Posterior vena cava (tissue), 2 donors: ENCODE measurements at places on chromosomes 7 and 10.

DNA sequence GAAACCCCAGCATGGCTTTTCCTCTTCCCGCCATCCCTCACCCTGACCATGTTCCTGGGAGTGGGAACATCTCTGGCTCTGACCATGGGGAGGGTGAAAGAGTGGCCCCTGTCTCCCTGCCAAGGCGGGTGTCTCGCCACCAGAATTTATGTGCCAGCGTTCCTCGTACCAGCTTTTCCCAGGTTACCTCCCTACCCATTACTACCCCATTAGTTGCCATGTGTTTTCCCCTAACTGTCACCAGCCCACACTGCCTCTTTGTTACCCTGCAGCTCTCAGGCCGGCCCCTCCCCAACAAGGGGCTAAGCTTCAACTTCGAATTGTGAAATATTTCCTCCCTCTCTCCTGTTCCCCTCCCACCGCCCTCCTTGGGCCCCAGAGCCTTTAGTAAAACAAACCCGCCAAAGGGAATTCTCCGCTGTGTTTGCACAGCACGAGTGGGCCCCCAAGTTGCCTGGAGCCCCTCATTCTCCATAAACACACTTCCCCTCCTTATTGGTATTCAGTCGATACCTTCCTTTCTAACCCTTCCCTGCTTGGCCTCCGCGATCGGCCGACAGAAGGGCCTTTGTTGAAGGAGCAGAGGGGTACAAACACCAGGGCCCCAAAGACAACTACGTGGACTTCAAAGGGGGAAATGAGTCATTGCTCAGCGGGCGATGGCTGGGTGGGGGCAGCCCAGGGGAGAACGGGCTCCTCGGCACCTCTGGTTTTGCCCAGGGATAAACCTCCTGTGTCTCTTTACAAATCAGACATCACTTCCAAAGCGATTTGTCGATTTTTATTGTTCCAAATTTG lies 45.5 kb downstream of the SLIT1 start:
- DNase-seq, result peak; percentile 56

GRCh38 chr10:11209830-11210181 lies 192.1 kb downstream of the CELF2 start:
- DNase-seq, result no peak

DNA sequence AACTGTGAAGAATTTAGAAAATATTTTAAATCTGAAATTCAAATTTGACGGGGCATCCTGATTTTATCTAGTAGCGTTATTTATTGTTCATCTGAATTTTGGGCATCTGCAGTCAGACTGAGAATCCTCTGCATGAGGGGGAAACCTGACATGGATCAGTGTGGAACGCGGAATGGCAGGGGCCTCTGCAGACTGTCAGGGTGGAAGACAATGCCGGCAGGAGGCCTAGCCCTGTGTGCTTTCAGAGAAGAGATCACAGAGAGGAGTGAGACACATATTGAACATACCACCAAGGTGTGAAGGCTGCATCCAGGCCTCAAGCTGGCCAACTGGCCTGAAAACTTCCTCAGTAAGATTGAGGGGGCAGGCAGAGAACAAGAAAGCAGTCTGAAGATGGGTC lies 921.1 kb upstream of the GHITM start:
- DNase-seq, result no peak

- DNase-seq, result no peak
Observed at GRCh38 chr7:102389810-102390209, 6.4 kb upstream of the PRKRIP1 start.

GRCh38 chr7:154217688-154218340 lies 165.6 kb downstream of the DPP6 start:
- DNase-seq, result no peak

DNA sequence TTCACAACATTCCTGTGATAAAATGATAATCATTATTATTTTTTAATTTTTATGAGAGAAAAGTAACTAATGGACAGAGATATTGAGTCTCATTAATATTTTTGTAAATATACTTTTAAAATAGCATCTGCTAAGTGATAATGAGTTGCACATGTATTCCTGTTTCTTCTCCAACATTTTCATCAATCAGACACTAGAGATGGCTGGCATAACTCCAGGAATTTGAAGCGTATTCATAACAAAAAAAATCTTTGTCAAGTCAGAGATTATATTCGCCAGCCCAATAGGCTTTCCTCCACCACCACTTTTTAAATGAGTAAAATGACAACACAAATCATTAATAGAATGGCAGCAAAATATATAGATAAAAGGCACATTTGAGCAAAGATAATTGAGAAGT lies 524.0 kb upstream of the KCND2 start:
- DNase-seq, result no peak

DNA sequence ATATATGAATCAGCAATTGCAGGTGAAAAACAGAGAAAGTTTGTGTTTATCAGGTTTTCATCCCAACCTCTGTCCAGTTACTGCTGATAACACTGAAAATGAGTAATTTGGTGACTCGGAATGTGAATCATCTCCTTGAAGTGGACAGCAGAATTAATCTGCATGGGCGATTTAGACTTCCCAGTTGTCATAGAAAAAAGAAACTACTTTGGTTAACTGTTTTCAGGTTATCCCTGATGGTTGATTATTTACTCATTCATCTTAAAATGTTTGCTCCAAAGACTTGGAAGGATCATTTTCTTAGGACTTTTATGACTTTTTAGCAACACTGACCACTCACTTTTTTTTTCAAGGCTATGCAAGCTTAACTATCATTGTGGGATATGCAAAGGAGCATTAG lies 504.1 kb upstream of the ANKRD30A start:
- DNase-seq, result no peak

DNA sequence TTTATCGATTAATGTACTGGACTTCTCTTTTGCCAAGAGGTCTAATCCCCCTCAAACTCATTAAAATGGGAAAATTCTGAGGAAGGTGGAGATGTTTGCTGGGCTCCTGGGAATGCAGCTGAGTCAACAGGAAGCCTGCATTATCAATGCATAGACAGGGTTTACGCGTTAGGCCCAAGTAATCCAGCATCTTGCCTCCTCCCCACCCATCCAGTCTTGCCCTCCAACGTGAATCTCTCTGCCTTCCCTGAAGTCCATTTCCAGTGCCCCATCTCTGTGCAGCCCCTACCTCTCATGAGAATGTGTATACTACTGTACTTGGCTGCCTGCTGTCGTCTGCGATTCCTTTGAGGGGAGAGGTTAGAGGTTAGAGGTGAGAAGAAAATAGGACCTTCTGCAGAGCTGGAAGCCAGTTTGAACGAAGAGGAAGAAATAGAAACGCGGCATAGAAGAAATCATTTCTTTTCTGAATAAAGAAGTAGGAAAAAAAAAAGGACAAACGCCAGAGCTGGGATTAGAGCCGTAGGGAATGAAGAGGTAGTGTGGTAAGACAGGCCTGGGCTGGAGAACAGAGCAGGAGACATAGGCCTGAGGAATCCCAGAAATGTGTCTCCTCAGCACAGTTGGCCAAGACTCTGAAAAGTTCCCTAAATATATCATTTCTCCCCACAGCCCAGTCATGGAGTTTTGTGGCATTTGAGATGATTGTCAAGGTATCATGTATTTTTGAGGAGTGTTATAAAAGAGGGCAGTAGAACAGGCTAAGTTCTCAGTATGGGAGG lies 75.6 kb downstream of the MYOF start:
- no peak for DNase-seq

GRCh38 chr7:297611-298374 lies 7.8 kb downstream of the FOXL3 start:
- DNase-seq, result peak; percentile 65

DNA sequence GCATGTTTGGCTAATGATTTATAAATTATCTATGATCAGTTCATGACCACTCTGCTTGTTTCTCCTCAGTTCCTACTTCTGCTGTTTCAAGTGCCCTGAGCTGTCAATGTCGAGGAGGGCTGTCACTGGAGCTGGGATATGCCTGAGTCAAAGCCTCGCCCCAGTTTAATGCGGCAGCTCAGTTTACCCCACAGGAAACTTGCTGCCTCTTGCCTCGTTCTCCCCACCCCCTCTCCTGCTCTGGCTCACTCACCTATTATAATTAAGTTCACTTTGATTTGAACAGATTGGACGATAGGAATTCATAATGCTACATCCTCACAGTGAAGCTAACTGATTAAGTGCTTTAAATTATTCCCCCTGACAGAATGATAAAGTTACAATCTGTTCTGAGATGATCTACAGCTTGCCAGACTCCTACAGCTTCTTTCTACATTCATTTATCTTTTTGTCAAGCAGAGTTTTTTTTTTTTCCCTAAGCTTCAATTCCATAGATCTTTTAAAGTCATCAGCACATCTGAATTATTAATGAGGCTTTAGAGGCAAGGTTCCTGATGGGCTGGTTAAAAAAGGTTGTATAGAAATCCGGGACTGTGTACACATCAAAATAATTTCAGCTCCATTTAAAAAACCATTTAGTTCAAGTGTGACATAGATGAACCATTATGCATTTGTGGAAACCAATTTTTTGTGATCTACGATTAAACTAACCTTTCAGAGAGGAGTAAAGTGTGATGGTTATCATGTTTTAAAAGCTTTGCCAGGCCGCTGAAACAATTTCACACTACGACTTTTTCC lies 758.3 kb downstream of the KCNMA1 start:
- DNase-seq, result no peak

GRCh38 chr10:22959292-22959691 lies 31.4 kb downstream of the ARMC3 start:
- DNase-seq, result no peak

- no peak for DNase-seq
Observed at GRCh38 chr10:110141871-110142635, 65.4 kb upstream of the MXI1 start.

DNA sequence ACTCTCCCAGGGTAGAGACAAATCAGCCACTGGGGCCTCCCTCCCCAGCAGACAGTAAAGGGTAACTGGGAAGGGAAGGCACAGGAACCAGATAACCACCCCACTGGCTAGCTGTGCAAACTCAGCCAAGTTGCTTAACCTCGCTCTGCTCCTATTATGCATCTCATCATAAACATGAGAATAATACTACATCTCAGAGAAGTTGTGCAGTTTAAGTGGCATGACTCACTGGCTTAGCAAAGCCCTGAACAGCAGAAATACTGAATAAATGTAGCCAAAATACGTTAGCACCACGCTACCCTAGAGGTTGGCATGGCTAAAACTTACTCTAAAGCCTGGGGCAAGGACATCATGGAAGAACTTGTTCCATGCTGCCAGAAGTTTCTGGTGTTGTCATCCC lies 128.1 kb upstream of the ANK3 start:
- no peak for DNase-seq

- DNase-seq, result no peak
Observed at GRCh38 chr10:126732308-126732707, 61.8 kb upstream of the C10orf90 start.

DNA sequence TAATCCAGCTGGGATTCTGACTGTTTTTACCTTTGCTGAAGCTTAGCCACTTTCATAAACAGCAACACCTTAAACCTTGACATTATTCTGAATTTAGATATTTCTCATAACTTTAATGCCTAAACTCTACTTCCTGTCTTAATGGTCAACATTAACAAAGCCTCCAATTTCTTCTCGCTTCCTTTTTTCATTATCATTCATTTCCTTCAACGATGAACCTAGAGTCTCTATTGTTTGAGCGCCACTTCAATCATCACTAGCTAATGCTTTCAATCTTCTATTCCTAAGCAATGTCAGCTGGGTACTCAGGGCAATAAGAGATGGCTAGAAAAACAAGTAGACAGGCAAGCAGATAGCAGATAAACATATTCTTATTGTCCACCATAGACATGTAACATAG lies 96.6 kb upstream of the TMEM196 start:
- no peak for DNase-seq

DNA sequence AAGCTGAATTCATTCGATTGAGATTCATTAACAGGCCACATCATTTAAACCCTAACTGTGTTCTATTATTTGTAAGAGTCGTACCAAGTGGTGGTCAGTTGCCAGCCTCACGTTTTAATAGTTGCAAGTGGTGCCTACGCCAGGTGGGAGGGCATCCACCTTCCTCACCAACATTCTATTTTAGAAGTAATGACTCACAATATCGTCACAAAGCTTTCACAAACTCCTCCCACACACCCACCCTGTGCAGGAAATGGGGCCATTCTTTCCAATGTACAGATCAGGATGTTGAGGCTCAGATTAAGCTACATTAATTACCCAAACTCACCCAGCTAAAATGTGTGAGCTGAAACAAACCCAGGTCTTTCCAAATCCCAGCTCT lies 77.3 kb upstream of the SAMD8 start:
- no peak for DNase-seq

DNA sequence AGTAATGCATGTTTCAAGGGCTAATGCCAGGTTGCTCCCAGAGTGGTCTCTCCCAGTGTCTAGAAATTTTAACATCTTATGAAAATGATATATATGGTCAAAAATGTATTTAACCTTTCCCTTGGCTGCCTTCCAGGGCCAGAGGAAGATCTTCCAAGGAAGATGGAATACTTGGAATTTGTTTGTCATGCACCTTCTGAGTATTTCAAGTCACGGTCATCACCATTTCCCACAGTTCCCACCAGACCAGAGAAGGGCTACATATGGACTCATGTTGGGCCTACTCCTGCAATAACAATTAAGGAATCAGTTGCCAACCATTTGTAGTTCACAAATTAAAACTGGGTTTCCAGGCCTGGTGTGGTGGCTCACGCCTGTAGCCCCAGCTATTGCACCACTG lies 9.0 kb downstream of the GATAD1 start:
- no peak for DNase-seq

GRCh38 chr10:63711867-63712716 lies 190.9 kb downstream of the REEP3 start:
- DNase-seq, result peak; percentile 94

DNA sequence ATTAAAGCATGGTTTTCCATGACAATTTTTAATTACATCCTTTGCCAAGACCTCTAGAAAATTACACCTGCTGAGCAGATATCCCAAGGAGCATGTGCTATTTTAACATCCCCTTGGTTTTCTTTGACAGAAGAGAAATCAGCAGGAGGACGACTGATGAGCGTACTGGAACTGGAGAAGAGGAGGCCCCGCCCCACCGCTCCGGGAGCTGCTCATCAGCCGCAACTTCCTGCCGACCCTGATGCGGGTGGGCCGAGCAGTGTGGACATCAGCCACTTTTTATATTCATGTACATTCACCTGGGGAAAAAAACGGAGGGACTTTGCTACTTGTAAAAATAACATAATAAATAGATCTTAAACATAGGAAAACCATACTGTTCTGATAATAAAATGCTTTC lies 54.2 kb downstream of the CDC123 start:
- no peak for DNase-seq
